ENCODE measurements at places on chromosomes 16 and 17. TPM values are rescaled to one million over a fixed set of nuclear protein-coding genes. Genes with fewer than 3 reads are reported as not detected.

GRCh38 chr16:51408357-51408756 is 257.3 kb upstream of the SALL1 start:
- no peak for DNase-seq

DNA sequence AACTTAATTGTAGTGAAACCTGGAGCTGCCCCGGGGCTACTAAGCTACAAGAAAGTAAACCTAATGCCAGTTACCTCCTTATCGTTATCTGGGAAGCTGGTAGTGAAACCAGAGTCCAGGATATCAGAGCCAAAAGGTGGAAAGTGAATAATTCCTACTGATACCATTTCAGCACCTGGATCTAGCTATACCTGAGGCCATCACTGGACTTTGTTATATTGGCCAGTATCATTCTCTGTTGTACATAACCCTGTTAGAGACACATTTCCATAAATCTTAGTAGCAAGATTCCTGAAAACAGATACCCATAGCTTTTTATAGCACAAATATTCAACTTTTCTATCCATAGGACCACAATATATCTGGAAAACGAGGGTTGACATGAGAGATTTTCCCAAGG is 538.0 kb downstream of the GRIN2A start:
- DNase-seq: no peak

GRCh38 chr16:85561248-85562092 is 51.7 kb upstream of the GSE1 start:
- DNase-seq: no peak

DNA sequence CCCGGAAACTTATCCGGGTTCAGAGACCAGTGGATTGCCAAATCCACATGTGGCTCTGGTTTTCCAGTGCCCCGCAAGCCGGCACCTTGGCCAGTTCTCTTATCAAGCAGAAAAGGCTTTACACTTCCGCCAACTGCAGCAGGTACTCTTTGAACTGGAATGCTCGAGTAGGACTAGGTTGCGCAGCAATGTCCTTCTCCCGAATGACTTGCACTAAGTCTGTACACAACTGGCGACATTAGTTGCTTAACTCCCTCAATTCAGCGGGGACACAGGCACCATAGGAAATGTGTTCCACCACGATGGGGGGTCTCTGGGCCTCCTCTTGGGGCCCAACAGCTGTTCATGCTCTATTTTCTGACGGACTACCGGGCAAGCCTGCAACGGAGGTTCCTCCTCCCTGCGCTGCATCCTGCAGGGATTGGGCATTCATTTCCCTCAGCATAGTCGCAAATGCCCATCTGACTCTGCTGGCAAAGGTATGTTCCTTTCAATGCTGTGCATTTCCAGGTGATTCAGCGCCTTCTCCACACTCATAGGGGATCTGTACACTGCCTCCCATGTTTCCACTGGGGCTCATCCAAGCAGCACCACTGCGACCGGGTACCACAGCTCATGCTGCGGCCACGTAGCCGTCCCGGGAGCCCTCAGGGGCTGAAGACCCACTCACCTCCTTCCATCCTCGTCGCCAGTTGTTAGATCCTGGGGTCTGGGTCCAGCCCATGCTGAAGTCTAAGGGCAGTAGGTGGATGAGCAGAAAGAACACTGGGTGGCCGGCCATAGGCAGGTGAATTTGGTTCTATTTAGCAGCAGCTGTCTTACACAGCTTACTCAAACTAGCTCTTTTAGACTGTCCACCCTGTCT is 34.2 kb upstream of the APPBP2 start:
- DNase-seq: no peak

DNA sequence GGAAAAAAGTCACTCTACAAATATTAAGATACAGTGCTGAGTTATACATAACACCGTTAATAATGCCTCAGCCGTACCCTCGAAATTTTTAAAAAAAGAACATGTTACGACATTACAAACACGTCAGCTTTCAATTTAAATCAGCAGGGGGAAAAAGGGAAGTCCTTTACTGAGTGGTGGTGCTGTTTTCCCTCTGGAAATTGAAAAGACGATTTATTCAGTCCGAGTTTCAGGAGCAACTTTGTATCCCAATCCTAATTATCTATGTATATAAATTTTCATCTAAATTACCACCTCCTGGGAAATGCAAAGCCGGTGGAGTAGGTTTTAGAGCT is 1.3 kb downstream of the NETO2 start:
- no peak for DNase-seq

ZSCAN10 gene
- not detected for polyA plus RNA-seq

FA2H gene
- 6.0 TPM for polyA plus RNA-seq

Data from sigmoid colon (tissue), 7 donors.